ENCODE measurements at places on chromosomes 2 and 18.

- H3K4me3 ChIP-seq, result no peak overlapping the region
- H3K36me3 ChIP-seq, result peaks cover 2% of the 10 kb centered on the region
- no peak for DNase-seq
Observed at GRCh38 chr18:56890632-56891031, 239.5 kb downstream of the WDR7 start.

GRCh38 chr2:236568068-236568921 lies 1.3 kb upstream of the ACKR3 start:
- H3K27ac ChIP-seq, result no peak overlapping the region
- peak overlapping the region; percentile 64 for H3K4me3 ChIP-seq
- H3K36me3 ChIP-seq, result peaks cover 7% of the 10 kb centered on the region
- DNase-seq, result peak; percentile 54
- peaks cover 25% of the 10 kb centered on the region for H3K27me3 ChIP-seq

GRCh38 chr18:22424565-22424963 lies 6.8 kb upstream of the CTAGE1 start:
- H3K36me3 ChIP-seq, result no peaks in the 10 kb centered on the region
- H3K4me3 ChIP-seq, result no peak overlapping the region
- H3K27me3 ChIP-seq, result no peaks in the 10 kb centered on the region
- no peaks in the 10 kb centered on the region for H3K4me1 ChIP-seq
- H3K27ac ChIP-seq, result no peak overlapping the region

GRCh38 chr18:36411745-36412168 lies 114.2 kb downstream of the FHOD3 start:
- no peak overlapping the region for H3K27ac ChIP-seq
- no peaks in the 10 kb centered on the region for H3K4me1 ChIP-seq
- H3K36me3 ChIP-seq, result no peaks in the 10 kb centered on the region
- H3K4me3 ChIP-seq, result no peak overlapping the region
- H3K27me3 ChIP-seq, result peaks cover 7% of the 10 kb centered on the region

- DNase-seq, result no peak
- H3K4me1 ChIP-seq, result no peaks in the 10 kb centered on the region
- H3K27me3 ChIP-seq, result peaks cover 3% of the 10 kb centered on the region
Observed at GRCh38 chr2:2788076-2788475, 457.0 kb upstream of the MYT1L start.

GRCh38 chr2:220191737-220192136 lies 564.3 kb downstream of the SLC4A3 start:
- no peaks in the 10 kb centered on the region for H3K27me3 ChIP-seq
- no peak for DNase-seq
- H3K36me3 ChIP-seq, result no peaks in the 10 kb centered on the region
- H3K4me3 ChIP-seq, result no peak overlapping the region
- no peaks in the 10 kb centered on the region for H3K4me1 ChIP-seq

GRCh38 chr2:63789338-63790020 lies 52.2 kb upstream of the UGP2 start:
- H3K36me3 ChIP-seq, result no peaks in the 10 kb centered on the region
- DNase-seq, result no peak
- no peak overlapping the region for H3K27ac ChIP-seq
- no peak overlapping the region for H3K4me3 ChIP-seq
- H3K4me1 ChIP-seq, result no peaks in the 10 kb centered on the region

DNA sequence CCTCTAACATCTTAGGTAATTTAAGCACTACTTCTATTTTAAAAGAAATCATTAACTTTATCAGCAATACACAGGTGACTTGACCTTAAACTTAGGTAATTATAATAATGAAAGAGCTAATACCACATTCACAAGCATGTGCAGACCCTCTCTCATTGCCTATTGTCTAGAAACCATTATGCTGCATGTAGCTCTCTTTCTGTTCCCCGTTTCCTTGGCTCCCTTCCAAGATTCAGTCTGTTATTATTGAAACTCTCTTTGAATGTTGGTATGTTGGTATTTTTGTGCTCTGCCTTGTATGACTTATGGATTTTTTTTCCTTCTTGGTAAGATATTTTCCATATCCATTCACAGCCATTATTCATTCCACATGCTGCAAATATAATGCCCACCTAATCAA lies 201.2 kb downstream of the CDCA7 start:
- H3K4me1 ChIP-seq, result peaks cover 13% of the 10 kb centered on the region
- H3K27me3 ChIP-seq, result peaks cover 36% of the 10 kb centered on the region
- H3K27ac ChIP-seq, result no peak overlapping the region
- no peak overlapping the region for H3K4me3 ChIP-seq
- H3K36me3 ChIP-seq, result no peaks in the 10 kb centered on the region

- H3K27ac ChIP-seq, result no peak overlapping the region
- DNase-seq, result no peak
- H3K36me3 ChIP-seq, result peaks cover 29% of the 10 kb centered on the region
- no peaks in the 10 kb centered on the region for H3K4me1 ChIP-seq
Observed at GRCh38 chr2:44218771-44219170, 50.1 kb downstream of the PPM1B start.

- H3K27ac ChIP-seq, result no peak overlapping the region
- no peaks in the 10 kb centered on the region for H3K36me3 ChIP-seq
- peaks cover 20% of the 10 kb centered on the region for H3K27me3 ChIP-seq
- no peak for DNase-seq
Observed at GRCh38 chr2:11661891-11662435, 8.0 kb downstream of the NTSR2 start.

DNA sequence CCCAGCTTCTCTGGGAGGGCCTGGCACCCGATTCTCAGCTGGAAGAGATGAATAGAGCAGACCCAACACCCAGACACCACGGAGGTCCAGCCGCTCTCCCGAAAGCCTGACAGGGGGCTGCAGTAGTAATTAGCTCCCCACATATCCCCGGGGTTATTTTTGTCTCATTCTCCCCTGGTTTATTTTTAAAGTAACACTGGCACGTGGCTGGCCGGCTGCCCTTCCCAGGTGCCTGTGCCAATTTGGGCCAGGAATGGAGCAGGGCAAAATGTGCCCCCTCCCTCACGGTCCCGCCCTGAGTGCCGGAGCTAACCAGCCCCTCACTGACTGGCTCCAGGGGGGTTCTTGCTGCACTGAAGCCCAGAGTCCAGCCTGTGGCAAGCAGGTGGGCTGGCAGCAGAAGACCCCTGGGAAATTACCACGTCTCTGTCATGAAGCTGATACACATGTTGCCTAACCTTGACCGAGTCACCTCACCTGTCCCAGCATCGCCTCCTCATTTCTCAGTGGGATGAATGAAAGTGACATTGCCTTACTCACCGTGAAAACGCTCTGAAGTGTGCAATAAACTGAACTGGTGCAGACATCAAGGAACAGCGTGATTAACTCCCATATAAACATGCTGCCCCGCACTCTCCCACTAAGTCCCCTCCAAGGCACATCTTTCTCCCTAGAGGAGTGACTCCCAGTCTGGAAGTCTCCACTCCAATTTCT lies 18.4 kb downstream of the KCNK3 start:
- no peak for DNase-seq
- H3K4me1 ChIP-seq, result no peaks in the 10 kb centered on the region
- H3K36me3 ChIP-seq, result no peaks in the 10 kb centered on the region
- H3K27ac ChIP-seq, result no peak overlapping the region
- no peak overlapping the region for H3K4me3 ChIP-seq

GRCh38 chr2:3626118-3626811 lies 31.4 kb downstream of the COLEC11 start:
- DNase-seq, result no peak
- no peak overlapping the region for H3K4me3 ChIP-seq
- H3K36me3 ChIP-seq, result no peaks in the 10 kb centered on the region
- H3K27ac ChIP-seq, result no peak overlapping the region
- H3K27me3 ChIP-seq, result peaks cover 13% of the 10 kb centered on the region

DNA sequence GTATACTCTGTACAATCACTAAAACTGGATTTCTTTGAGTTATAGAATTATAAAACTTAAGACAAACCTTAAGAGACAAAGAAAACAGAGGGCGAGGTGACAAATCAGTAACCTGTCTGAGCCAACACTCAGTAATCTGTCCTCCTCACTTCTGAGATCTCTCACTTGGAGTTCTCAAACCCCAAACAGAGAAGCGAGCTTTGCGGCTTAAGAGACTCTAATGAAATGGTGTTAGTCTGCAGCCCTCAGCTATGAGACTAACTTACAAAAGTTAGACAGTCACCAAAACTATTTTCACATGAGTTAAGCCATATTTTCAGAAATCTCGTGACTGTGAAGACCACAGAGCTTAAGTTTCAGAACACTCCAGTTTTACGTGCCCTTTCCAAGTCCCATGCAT lies 140.6 kb downstream of the TMX3 start:
- no peak overlapping the region for H3K27ac ChIP-seq
- H3K4me3 ChIP-seq, result no peak overlapping the region
- no peaks in the 10 kb centered on the region for H3K4me1 ChIP-seq
- no peak for DNase-seq
- no peaks in the 10 kb centered on the region for H3K27me3 ChIP-seq

DNA sequence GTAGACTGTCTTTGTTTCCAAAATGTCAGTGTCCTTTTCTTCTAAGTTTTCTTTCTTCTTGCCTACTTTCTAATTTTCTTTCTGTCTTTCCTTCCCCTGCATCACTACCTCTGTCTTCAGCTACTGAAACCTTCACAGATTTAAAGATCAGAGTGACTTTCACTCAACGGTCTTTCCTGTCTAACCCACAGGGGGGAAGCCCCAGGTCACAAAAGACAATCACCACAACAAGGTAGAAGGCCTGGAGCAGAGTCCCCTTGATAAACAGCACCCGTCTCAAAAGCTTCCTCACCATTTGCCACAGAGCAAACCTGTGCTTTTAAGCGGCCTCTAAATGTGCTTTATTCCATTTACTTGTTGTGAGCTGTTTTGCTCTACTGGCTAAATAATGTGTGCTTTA lies 665.4 kb downstream of the BCL11A start:
- peaks cover 46% of the 10 kb centered on the region for H3K4me1 ChIP-seq
- peaks cover 4% of the 10 kb centered on the region for H3K27me3 ChIP-seq
- DNase-seq, result peak; percentile 79

DNA sequence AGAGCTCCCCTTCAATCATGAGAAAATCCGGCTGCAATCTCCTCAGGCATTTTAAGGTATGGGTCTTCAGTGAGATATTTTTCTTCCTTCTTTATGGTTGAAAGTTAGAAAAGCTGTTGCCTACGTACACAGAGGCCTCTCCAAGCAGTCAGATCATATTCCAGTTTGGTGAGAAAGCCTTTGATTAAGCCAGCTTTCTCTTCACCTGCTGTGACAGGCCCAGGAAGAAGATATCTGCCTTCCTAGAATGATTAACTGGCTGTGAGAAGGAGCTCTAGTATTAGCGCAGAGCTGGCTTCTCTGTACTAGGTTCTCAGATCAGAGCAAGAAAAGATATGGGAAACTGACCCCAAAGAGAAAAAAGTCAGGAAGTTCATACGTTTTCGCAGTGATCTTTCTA lies 585.0 kb upstream of the CHAC2 start:
- no peaks in the 10 kb centered on the region for H3K4me1 ChIP-seq
- no peaks in the 10 kb centered on the region for H3K27me3 ChIP-seq
- no peak overlapping the region for H3K27ac ChIP-seq
- H3K4me3 ChIP-seq, result no peak overlapping the region

DNA sequence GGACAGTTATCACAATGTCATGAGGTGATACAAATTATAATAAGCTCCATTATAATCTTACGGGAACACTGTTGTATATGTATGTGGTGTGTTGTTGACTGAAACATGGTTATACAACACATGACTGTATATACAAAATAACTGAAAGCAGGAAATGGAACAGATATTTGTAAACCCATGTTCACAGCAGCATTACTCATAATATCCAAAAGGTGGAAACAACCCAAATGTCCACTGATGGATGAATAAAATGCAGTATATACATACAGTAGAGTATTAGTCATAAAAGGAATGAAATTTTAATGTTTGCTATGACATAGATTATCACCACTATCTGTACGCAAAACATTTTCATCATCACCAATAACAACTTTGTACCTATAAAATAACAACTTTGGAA lies 107.3 kb downstream of the USP34 start:
- peaks cover 33% of the 10 kb centered on the region for H3K4me1 ChIP-seq
- H3K36me3 ChIP-seq, result peaks cover 47% of the 10 kb centered on the region
- no peak overlapping the region for H3K4me3 ChIP-seq
- H3K27me3 ChIP-seq, result no peaks in the 10 kb centered on the region

- H3K36me3 ChIP-seq, result peaks cover 72% of the 10 kb centered on the region
- H3K4me3 ChIP-seq, result no peak overlapping the region
- no peaks in the 10 kb centered on the region for H3K27me3 ChIP-seq
- no peak overlapping the region for H3K27ac ChIP-seq
- peak; percentile 41 for DNase-seq
Observed at GRCh38 chr2:233426619-233427342, 72.5 kb downstream of the DGKD start.

- no peak overlapping the region for H3K27ac ChIP-seq
- no peaks in the 10 kb centered on the region for H3K4me1 ChIP-seq
- H3K27me3 ChIP-seq, result no peaks in the 10 kb centered on the region
Observed at GRCh38 chr18:77993188-77993981, 743.7 kb downstream of the GALR1 start.

DNA sequence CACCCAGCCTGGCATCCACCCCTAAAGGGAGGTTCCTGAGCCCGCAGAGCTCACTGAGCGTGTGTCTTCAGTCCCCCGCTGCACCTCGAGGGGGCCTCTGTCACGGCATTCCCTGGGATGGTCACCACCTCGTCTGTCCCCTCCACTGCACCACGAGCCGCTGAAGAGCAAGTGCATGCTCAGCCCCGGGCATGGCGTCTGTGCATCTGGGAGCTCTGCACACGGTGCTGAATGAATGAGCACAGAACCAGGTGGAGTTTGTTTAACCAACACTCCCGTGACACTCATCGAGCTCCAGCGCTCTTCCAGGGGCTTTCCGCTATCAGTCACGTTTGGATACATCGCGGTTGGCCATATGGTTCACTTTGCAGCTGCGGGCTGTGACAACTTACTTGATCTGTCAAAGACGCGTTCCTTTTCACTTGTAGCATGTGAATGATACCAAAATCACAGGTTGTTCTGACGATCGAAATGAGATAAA lies 9.2 kb downstream of the ALLC start:
- no peak for DNase-seq
- H3K4me1 ChIP-seq, result no peaks in the 10 kb centered on the region
- H3K27me3 ChIP-seq, result peaks cover 4% of the 10 kb centered on the region
- H3K27ac ChIP-seq, result no peak overlapping the region
- H3K36me3 ChIP-seq, result no peaks in the 10 kb centered on the region
- H3K4me3 ChIP-seq, result no peak overlapping the region

- no peaks in the 10 kb centered on the region for H3K4me1 ChIP-seq
- H3K4me3 ChIP-seq, result no peak overlapping the region
- H3K27me3 ChIP-seq, result peaks cover under 1% of the 10 kb centered on the region
- no peak for DNase-seq
- H3K27ac ChIP-seq, result no peak overlapping the region
Observed at GRCh38 chr2:205564346-205565141, 117.8 kb upstream of the NRP2 start.

DNA sequence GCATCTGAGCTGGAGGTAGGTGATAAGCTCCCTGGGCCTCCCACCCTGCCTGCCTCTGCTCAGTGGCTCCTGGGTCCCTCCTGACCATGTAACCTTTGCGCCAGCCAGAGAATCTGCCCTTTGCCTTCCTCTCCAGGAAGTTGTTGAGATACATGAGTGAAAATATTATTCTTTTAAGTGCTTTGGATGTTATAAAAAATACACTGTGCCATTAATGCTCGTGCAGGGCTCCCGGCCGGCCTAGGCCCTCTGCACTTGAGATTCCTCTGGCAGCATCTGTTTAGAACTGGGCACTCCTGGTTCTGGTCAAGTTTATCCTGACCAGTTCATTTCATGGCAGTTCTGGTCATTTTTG lies 18.8 kb downstream of the AGAP1 start:
- H3K4me1 ChIP-seq, result no peaks in the 10 kb centered on the region
- H3K27me3 ChIP-seq, result no peaks in the 10 kb centered on the region
- H3K36me3 ChIP-seq, result no peaks in the 10 kb centered on the region
- no peak overlapping the region for H3K27ac ChIP-seq

All from activated naive CD4-positive, alpha-beta T cell treated with anti-CD3 and anti-CD28 coated beads, Interleukin-2, amount 10 ng/mL, durations not matched to agents 7 days and 5 days (primary cell).